ENCODE measurements at places on chromosomes 7 and 10.

DNA sequence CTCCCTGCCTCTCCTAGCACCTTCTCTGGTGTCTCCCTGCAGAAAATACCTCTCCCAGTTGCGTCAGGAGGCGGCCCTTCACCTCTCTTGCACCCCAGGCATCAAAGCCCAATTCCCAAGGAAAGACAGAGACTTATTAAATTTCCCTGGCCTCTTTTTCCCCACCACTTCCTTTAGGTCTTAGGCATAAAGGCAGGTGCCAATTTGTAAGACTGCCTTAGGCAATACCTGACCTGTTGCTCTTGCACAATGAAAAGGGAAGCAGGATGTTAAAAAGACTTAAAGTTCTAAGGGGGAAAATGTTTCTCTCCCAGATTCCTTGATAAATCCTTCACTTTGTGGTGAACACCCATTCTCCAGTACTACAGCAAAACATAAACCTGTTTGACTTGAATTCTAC is 186.7 kb downstream of the SLC25A13 start:
- DNase-seq: no peak

DNA sequence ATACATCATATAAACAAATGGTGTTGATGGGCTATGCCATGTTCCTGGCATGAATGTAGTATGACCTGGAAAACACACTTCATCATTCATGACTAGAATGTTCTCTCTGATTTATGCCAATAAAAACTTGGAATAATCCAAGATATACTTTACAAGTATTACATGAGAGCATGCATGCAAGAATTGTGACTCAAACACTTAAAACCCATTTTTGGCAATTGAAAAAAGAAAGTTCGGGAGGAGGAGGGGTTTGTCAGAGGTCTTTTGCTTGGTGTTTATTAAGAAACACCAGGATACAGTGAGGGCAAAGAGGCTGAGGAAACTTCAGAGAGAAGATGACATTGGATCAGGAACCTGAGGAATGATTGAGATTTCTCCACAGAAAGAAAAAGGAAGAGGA is 10.2 kb upstream of the CUL1 start:
- DNase-seq: no peak

GRCh38 chr10:33410096-33410859 is 75.8 kb upstream of the NRP1 start:
- no peak for DNase-seq

DNA sequence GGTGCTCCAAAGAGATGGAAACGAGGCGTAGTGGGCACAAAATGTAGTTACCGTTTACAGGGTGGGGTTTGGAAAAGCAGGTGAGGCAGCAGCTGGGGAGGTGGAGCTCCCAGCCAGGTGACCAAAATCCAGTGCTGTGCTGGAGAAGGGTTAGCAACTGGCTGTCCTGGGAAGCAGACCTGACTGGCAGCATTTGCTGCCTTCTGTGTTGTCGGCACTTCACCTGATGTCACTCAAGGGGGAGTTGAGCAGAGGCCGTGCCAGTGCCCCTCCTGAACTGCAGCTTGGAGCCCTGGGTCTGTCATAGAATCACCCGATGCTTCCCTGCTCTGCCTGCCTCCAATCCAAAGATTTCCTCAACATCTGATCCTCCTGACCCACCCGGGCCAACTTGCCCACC is 12.8 kb downstream of the GCK start:
- no peak for DNase-seq

GRCh38 chr10:9147475-9147874 is 1093.0 kb downstream of the GATA3 start:
- no peak for DNase-seq

DNA sequence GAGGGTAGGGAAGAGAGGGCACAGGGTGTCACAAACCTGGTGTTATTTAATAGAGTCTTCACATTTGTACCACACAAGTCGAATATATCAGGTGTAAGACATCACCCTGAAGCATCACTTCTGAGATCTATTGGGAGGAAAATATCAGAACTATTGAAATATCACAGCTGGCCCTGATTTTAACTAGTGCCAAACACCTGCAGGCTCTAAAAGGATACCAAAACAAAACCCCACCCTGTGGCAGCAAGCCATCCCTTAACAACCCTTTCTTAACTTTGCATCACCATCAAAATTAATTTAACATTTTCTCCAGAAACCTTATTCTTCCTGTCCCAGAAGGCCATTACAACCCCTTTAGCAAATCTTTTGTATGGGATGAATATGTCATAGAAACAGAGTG is 365.4 kb downstream of the SUGCT start:
- DNase-seq: no peak

DNA sequence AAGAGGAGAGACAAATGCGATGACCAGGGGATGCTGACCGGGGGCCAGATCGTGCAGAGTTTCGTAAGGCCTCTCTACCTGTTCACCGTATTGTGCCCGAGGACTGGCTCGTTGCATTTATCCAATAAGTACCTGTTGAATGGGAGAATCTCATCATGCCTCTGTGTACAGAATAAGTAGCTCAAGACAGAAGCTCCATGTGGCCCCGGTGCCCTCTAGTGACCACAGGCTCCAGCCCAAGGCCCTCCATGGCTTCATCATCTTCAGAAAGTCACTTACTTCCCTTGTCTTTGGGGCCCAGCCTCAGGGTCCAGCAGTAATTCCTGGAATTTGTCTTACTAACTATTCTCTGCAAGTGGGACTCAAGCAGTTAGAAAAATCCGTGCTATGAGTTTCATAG is 151.0 kb downstream of the CHN2 start:
- no peak for DNase-seq

All from CD4-positive, alpha-beta T cell (primary cell).